ENCODE measurements at places on chromosomes 5 and 9.

DNA sequence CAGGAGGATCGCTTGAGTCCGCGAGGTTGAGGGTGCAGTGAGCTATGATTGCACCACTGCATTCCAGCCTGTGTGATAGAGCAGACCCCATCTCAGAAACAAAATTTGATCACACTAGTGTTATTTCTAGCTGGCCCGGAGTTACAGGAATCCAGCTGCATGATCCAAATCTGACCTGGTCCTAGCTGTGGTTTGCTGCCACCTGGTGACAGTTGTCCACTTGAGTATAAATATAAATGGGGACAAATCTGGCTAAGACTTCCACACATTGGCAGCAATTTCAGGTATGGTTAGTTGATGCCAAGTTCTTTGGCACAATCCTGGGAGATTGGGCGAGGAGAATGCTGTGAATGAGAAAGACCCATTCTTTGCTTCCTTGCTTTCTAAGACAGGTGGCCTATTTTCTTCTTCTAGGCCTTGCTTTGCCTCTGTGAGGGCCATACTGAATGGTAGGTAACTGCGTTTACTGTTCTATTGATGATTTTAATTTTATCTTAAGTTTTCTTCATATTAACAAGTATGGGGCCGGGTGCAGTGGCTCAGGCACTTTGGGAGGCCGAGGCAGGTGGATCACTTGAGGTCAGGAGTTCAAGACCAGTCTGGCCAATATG, 35.4 kb downstream of the UBE2R2 start:
- DNase-seq = peak; percentile 71

- DNase-seq = no peak
Measured at GRCh38 chr5:5246736-5247135, 106.6 kb downstream of the ADAMTS16 start.

DNA sequence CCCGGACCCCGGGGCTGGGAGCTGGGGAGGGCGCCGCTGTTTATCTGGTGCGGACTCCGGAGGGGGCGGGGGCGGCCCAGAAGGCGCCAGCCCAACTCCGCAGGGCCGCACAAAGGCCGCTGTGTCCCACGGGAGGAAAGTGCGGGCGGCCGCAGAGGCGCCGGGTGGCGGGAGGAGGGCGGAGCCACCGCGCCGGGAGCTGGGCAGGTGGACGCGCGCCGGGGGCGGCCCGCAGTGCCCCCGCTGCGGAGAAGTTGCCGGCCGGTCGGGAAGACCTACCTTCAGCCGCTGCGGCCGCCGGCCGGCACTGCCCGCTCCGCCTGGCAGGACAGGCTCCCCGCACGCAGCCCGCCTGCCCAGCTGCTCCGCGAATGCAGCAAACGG, 43.6 kb downstream of the NACC2 start:
- peak; percentile 77 for DNase-seq

DNA sequence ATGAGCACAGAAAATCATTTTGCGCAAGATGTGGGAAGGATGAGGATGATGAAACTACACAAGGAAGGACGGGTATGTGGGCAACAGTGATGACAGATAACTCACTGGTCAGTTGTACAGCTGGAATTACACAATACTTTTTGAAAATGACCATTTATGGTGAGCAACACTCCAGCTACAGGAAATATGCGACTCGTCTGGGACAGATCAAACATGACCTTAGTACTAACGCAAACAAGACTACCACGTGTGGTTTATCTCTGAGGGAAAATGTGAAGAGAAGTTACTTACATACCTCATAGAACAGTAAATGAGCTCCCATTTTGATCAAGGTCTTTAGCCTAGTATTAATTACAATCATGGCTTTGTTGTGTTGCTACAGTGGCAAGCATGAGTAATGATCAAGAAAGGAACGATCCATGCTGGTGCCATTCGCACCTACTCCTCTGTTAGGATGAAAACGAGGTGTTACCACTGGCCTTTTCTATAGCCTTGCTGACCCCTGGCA, 456.9 kb downstream of the BNC2 start:
- DNase-seq = no peak

DNA sequence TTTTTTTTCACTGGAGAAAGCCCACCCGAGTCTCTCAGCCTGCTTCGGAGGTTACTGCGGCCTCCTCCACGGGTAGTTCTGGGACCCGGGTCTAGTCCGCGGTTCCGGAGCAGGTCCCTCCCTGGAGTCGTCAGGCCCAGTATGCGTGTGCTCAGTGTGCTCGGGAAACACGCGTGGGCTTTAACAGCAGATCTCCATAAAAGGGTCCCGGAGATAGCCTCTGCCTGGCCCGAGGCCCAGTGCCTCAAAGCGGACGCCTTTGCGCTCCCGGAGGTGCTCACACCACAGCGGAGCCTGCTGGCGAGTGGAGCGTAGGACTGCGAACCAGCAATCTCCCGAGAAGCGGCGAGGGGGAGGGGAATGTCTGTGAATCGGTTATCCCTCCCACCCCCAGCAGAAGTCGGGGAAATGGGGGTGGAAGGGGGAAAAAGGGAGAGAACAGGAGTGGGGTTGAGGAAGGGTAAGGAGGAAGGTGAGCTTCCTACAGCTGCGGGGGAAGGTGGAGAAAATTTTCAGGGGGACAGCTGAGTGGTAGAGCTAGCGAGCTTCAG, 28.7 kb downstream of the CDKN2A start:
- DNase-seq = no peak

DNA sequence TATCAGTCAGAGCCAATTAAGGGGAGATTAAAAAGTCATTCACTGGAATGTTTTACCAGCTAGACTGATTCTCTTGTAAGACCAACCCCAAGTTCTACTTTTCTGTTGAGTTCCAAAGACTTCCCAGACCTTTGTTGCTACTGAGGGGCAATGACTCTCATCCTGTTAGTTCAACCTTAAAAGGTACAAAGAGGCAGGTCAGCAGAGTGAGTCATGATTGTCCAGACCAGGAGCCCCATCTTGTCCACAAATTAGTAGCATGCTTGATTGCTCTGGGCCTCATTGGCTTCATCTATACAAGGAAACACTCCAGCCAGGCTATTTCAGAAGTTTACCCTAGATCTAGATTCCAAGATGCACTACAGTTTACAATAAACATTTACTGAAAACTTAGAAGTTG, 79.9 kb upstream of the IL7R start:
- no peak for DNase-seq

- no peak for DNase-seq
Measured at GRCh38 chr9:84708400-84708799, 38.9 kb downstream of the NTRK2 start.

GRCh38 chr5:96408210-96408777, 24.8 kb downstream of the PCSK1 start:
- DNase-seq = no peak

DNA sequence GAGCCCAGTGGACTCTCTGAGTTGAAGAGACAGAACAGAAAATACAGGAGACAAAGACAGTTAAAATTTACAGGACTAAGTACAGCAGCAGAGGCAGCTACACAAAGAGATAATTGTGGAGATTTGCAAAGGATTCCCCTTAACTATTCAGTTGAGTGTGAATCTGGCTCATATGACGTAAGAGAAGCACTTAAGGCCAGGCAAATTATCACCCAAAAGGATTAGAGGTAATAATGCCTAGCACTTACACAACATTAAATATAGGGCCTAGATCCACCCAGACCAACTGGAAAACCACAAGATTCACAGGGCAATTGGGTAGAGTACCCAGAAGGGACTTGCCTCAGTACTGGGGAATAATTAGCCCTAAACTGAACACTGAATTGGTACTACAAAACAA, 41.3 kb downstream of the ADAMTS6 start:
- no peak for DNase-seq

GRCh38 chr9:136644343-136644592, 18.4 kb upstream of the EGFL7 start:
- DNase-seq = no peak

Data from putamen (tissue), 1 donor.